BJ (cell line): ENCODE measurements at places on chromosomes 6 and 20. TPM values are rescaled to one million over a fixed set of nuclear protein-coding genes. Genes with fewer than 3 reads are reported as not detected.

HMGCLL1 gene
- not detected in 2 replicates for polyA plus RNA-seq

HAO1 gene
- polyA plus RNA-seq = not detected in 2 replicates

ZMYND8 gene
- polyA plus RNA-seq = 11.8 and 12.7 TPM in 2 replicates

MYBL2 gene
- 6.4 and 9.8 TPM in 2 replicates for polyA plus RNA-seq

GSTA2 gene
- not detected in 2 replicates for polyA plus RNA-seq

CENPW gene
- polyA plus RNA-seq = 6.5 and 10.3 TPM in 2 replicates

CALHM4 gene
- polyA plus RNA-seq = not detected in 2 replicates

TP53INP2 gene
- polyA plus RNA-seq = 4.6 and 5.1 TPM in 2 replicates

CCN5 gene
- 0.91 and 2.0 TPM in 2 replicates for polyA plus RNA-seq

SRMS gene
- not detected in 2 replicates for polyA plus RNA-seq

TOX2 gene
- polyA plus RNA-seq = 4.3 and 7.6 TPM in 2 replicates

MYL9 gene
- polyA plus RNA-seq = 445 and 673 TPM in 2 replicates

GTPBP2 gene
- 107 and 148 TPM in 2 replicates for polyA plus RNA-seq

DEFB129 gene
- not detected in 2 replicates for polyA plus RNA-seq

SNX3 gene
- 113 and 243 TPM in 2 replicates for polyA plus RNA-seq

DEFB132 gene
- not detected in 2 replicates for polyA plus RNA-seq

RAET1G gene
- polyA plus RNA-seq = 0.77 and 1.1 TPM in 2 replicates

RBM24 gene
- 14.7 and 19.9 TPM in 2 replicates for polyA plus RNA-seq

ALDH5A1 gene
- polyA plus RNA-seq = 0.64 and 0.75 TPM in 2 replicates

VSX1 gene
- polyA plus RNA-seq = not detected in 2 replicates

SMLR1 gene
- polyA plus RNA-seq = not detected in 2 replicates

DCDC2 gene
- polyA plus RNA-seq = not detected in 2 replicates

C6orf58 gene
- polyA plus RNA-seq = 0.06 TPM in 1 of 2 replicates, not detected in the other
